ENCODE measurements at places on chromosomes 7 and 10. TPM values are rescaled to one million over a fixed set of nuclear protein-coding genes. Genes with fewer than 3 reads are reported as not detected.

- peak; percentile 36 for DNase-seq
Measured at GRCh38 chr7:66013938-66014337, 31.9 kb upstream of the GUSB start.

DNA sequence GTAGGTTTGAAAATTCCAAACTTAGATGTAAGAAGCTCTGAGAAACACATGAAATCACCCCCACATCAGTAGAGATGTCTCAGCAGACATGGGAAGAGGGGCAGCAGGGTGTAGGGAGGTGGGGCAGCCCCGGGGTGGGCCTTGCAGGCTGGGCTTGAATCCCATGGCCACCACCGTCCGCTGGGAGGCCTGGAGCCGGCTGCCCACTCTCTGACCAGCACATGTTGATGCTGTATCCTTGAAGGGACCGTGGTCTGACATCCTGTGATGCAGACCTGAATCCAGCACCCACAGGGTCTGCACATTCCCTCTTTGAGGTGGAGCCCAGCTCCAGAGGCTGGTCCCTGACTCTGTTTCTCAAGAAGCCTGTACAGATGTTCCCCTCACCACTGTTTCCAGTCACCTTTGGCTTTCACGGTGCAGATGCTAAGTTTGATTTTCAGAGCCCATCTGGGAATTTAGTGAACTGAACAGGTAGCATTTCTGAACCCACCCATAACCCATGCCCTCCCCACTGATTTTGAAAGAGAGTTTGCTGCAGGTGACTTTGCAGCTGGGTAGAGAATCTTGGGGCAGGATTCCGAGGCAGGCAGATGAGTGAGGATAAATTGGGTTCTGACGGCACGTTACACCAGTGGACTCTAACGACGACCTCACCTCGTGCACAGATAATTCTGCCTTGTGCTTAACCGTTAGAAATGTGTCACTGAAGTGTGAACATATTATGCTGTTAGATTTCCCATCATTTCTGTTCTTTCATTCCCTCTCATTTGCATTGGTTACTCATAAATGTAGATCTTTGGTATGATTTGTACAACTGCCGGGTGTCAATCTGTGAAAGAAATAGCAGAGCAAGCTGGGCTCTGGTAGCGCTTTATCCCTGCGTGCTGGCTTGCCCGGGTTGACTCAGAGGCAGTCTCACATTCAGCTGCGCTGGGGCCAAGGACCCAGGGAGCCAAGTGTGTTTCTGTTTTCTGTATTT, 45.7 kb downstream of the IKZF1 start:
- no peak for DNase-seq

GRCh38 chr7:142749218-142749993, at the start of gene PRSS1:
PRSS1 (plus strand) TSS chr7:142749472; CDS start chr7:142749485, 13 bp downstream.
- DNase-seq: no peak

DNA sequence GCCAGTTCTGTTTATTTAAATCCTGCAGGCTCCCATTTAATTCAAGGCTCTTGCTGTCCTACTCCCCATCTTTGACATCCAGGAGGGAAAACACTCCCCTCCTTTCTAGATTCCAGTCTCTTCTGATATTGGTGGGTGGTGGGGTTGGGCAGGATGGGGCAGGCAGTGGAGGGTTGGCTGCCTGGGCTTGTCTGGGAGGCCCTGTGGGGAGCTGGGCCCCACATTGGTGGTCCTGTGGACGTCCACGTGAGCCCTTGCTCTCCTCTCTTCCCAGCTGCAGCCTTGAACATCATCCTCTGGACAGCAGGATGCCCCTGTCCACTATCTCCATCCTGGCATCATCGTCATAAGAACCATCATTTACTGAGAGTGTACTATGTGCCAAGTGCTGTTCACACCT, 108.9 kb upstream of the PCBD1 start:
- DNase-seq: no peak

DNA sequence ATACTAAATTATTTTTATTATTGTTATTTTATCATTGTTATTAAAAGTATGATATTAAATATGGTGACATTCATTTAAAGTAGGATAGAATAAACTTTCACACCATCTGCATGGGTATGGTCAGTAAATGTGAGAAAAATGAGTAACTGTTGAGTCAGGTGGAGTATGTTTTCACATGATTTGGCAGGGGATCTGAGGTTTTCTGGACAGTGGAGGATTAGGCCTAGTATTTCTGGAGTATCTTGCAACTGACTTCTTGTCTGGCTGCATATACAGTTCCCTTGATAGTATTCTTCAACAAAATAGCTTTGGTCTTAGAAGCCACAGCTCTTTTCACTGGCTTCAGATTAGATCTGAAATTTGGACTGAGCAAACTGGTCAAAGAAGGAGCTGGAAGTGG, 54.5 kb downstream of the GBF1 start:
- peak; percentile 63 for DNase-seq

- peak; percentile 26 for DNase-seq
Measured at GRCh38 chr10:7587168-7587864, 79.5 kb downstream of the ITIH5 start.

Gene DNAJC2
- total RNA-seq: 19.2 TPM

All from osteoblast (primary cell).